GOT3 (cell line): ENCODE measurements at places on chromosomes 2 and 18.

DNA sequence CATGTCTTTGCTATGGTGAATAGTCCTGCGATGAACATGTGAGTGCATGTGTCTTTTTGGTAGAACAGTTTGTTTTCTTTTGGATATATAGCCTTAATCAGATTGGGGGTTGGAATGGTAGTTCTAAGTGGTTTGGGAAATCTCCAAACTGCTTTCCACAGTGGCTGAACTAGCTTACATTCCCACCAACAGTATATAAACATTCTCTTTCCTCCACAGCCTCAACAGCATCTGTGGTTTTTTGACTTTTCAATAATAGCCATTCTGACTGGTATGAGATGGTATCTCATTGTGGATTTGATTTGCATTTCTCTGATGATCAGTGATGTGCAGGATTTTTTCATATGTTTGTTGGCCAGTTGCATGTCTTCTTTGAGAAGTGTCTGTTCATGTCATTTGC, 112.2 kb upstream of the SESTD1 start:
- no peak for DNase-seq

- DNase-seq, result no peak
Observed at GRCh38 chr2:56260415-56260814, 76.6 kb downstream of the CCDC85A start.

DNA sequence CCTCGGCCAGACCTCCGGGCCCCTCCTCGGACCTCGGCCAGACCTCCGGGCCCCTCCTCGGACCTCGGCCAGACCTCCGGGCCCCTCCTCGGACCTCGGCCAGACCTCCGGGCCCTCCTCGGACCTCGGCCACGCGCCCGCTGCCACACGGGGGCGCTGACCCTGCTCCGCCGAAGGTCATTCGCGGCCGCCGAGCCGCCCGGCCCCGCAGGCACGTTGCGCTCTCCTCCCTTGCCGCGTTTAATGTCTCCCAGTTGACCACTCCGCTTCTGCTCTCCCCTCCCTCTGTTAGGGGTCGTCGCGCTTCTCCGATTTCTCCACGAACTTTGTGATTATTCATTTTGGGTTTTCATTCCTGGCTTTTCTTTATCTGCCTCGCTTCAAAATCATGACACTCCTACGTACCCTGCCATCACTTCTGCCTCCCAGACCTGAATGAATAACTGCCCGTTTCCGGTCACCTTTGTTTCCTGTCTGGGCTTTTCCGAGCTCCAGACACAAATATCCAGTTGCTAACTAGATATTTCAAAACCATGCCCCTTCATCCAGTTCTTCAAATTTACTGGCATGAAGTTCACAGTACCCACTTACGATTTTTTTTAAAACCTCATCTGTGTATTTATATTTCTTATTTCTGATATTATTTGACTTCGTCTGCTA, 14.8 kb upstream of the COLEC12 start:
- no peak for DNase-seq

DNA sequence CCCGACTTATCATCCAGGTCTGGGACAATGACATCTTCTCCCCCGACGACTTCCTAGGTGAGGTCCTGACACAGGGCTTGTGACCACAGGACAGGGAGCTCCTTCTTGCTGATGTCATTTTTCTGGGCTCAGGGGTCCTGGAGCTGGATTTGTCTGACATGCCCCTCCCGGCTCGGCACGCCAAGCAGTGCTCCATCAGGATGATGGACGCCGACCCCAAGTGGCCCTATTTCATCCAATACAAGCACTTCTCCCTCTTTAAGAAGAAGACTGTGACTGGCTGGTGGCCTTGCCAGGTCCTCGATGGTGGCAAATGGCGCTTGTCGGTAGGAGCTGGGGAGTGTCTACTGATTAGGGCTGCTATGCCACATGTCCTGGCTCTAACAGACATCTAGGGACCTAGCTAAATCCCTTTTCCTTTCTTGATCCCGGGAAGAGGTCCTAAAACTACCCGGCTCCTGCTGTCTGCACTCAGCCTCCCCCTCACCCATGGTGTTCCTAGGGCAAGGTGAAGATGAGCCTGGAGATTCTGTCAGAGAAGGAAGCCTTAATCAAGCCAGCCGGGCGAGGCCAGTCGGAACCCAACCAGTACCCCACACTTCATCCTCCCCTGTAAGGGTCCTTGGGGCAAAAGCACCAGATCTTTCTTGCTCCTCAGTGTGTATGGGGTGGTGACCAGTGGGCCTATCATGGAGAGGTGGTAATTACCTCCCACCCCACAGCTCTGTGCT, 36.7 kb downstream of the LMAN2L start:
- DNase-seq, result no peak

DNA sequence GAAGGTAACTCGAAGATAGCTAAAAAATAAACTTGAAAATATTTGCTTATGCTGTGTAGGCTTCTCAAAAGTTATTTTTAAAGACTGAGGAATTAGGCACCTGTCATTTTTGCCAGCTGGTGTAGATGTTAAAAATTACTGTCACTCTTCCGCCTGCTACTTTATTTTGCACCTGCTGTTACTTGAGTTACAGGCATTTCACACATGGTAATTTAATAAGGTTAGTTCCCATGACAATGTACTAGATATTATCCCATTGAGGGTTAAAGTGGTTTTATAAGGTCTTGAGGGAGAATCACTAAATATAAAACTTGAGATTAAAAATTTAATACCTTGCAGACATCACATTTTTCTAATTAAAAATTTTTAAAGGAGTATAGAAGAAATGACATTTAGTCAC, 26.6 kb downstream of the MYL1 start:
- DNase-seq, result no peak

DNA sequence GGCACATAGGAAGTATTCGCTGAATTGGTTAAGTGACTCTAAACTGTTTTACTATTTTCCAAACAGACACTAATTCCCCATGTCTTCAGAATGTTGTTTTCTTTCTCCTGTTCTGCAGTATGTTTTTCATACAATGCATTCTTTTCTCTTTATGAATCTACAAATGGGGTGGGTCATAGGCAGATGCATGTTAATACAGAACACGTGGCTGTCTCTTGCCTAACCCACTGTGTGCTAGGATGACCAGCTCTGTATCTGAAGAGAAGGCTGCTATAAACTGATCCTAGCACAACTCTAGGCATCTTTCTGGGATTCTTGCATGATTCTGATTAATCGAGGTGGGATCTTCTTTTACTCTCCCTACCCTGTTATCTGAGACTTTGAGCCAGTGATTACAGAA, 826.0 kb downstream of the PLCL1 start:
- DNase-seq, result no peak

- DNase-seq, result no peak
Observed at GRCh38 chr2:144449028-144449406, 70.9 kb downstream of the ZEB2 start.

- no peak for DNase-seq
Observed at GRCh38 chr2:162710287-162710890, 128.2 kb downstream of the KCNH7 start.

DNA sequence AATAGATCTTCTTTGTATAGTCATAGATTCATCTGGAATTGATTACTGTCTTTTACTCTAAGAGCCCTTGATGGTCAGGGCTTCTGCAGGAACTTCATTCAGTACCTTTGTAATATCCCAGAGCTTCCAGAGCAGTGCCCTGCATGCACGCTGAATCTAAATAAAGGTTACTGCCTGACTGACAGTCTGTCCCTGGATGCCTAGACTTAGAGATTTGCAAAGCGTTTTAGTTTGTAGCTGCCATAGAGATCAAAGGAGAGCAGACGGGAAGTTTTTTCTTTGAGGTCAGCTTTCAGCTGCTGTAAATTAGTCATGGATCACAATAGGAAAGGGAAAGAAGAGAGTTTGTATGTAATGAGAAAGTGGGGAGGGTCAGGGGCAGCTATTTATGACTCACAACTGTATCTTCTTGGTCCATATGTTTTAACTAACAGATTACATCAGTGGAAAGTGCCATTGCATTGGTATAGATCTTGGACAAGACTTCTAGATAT, 45.2 kb upstream of the NYAP2 start:
- no peak for DNase-seq

DNA sequence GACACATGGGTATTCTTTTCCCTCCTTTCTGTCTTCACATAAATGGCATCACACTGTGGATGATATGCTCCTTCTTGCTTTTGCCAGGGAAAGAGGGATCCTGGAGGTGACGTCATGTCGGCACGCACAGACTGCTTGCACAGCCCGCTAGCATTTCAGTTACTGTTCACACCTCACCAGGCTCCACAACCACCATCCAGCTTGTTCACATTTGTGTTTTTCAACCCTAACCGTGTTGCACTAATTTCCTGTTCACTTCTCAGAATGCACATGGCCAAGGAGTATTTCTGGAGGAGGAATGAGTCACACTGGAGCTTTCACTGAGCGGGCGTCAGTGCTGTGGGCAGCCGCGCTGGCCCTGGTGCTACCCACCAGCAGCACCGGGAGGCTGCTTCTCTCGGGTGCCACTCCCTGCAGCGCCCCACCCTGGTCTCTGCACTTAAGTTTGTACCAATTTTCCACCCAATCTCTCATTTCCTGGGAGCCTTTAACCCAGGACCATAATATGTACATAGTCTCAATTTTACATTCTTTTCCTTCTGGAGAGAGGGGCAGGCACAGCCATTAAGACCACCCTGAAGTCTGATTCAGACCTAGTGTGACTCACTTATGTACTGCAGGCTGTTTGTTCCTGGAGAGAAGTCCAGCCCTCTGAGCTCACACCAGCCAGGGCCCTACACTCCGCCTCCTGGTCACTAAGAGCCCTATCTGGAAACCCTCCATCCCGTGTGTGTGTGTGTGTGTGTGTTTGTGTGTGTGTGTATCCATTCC, 65.1 kb downstream of the MBP start:
- DNase-seq, result no peak

DNA sequence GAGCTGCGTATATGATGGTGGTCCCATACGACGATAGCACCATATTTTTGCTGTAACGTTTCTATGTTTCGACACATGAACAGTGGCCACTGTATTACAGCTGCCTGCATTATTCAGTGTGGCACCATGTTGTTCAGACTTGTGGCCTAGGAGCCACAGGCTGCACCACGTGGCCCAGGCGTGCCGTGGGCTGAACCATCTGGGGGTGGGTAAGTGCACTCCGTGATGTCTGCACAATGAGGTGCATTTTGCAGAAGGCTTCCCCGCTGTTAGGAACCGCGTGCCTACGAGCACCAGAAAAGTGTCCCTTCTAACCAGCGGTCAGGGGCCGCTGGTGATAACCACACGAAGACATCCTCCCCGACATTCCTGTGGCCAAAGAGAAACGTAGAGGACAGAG, 433.7 kb upstream of the MYT1L start:
- DNase-seq, result no peak

GRCh38 chr2:58130238-58130637, 83.6 kb downstream of the VRK2 start:
- no peak for DNase-seq

- no peak for DNase-seq
Observed at GRCh38 chr18:26386002-26386401, 159.8 kb downstream of the TAF4B start.
